Epithelial cell of proximal tubule (primary cell): ENCODE measurements at places on chromosomes 2 and 18.

- no peak for DNase-seq
Measured at GRCh38 chr2:26652361-26653041, 11.3 kb upstream of the CIB4 start.

DNA sequence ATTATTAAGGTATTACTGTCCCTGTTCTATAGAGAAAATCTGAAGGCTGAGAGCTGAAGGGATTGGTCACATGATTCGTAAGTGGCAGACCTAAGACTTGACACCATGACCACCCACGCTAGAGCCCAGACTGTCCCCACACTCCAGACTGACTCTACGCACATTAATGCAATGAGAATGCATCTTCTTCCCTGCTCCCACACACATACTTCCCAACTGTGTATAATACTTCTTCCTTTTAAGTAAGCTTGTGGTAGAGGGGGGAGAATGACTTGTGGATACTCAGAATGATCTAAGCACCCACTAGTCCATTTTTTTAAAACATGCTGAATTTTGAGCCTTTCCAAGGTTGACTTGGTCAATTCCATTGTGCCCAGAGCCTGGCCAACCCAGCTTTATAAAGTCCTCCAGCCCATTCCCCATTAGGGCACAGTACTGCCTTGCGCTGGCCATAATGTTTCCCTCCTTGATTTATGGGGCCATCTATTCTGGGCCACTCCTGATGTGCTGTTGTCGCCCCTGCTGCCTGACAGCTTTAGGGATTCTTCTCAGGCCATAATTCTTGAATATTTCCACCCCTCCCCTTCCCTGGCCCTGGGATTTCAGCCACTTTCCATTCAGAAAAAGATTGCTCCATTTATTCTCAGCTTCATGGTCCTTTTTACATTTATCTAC lies 28.7 kb downstream of the ALK start:
- DNase-seq, result no peak

GRCh38 chr18:54254265-54254758 lies 15.0 kb upstream of the POLI start:
- DNase-seq, result no peak

- no peak for DNase-seq
Measured at GRCh38 chr2:105649534-105649933, 95.2 kb upstream of the NCK2 start.

- DNase-seq, result no peak
Measured at GRCh38 chr2:158997037-158997790, 28.8 kb downstream of the TANC1 start.

DNA sequence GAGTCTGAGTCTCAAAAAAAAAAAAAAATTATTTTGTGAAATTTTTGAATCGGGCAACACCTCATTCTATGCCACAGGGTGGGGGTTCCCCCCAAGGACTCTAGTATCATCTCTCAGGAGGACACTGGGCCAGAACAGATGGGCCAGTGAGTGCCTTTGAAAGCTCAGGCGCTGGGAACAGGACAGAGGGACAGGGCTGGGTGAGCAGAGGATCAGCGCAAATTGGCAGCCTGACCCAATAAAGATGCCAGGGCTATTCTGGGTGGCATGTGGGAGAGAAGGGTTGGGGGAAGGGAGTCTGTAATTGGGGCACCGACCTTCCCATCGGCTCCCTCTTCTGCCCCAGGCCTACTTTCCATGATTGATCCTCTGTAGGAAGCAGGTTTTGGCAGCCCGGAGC lies 44.0 kb downstream of the KIF3C start:
- DNase-seq, result no peak

DNA sequence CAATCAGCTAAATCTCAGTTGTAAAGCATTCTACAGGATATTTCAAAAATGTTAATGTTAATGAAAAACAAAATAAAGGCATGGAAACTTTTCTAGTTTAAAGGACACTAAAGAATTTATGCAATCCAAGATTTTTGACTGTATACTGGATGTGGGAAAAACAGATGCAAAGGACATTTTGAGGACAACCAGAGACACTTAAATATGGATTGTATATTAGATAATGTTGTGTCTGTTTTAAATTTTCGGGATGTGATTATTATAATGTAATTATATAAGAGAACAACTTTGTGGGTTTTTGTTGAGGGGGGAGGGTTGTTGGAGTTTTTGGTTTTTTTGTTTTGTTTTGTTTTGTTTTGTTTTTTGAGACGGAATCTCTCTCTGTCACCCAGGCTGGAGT lies 30.9 kb downstream of the PSMA8 start:
- no peak for DNase-seq

- DNase-seq, result no peak
Measured at GRCh38 chr2:150491943-150492342, 4.5 kb upstream of the RND3 start.

DNA sequence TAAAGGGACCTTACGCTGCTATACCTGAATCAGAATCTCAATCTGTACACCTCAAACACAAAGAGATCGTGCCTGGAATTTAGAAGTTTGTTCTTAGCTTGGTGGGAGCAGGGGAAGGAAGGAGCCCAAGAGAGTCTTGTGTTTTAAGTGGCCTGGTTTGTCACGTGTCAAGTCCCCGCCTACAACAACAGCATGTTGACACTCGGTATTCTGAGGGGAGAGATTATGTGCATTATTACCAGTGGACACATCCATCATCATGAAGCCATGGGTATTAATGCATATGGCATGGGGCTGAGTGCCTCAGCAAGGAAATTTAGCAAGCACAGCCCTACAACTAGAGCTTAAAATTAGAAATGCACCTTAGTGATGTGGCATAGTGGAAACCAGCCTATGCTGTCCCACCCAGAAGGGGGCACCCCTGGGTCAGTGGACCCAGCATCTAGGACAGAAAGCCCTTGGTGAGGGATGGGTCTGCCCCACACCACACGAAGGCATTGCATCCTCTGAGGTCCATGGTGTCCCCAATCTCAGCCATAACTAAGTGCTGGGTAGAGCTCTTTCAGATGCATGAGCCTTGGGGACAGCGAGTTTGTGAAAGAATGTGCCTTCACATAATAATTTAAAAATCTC lies 138.7 kb downstream of the MGAT5 start:
- DNase-seq, result no peak
